ENCODE measurements at places on chromosomes 6 and 20.

DNA sequence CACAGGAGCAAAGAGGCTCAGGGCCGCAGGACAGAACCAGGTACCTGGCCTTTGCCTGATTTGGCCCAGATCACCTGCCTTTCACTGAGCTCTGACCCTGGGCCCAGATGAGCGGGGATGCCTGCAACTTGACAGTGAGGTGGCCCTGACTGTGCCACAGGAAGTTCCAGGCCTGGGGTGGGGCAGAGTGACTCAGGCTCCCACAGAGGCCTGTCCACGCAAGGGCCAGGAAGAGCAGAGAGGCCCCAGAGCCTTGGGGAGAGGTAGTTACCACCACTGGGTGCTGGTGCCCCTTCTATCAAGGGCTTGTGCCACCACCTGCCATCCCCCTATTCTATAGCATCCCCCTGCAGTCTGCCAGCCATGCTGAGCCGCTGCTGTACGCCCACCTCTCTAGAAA lies 4.1 kb upstream of the NOL4L start:
- no peak for DNase-seq

GRCh38 chr6:127191716-127192115 lies 73.2 kb downstream of the RSPO3 start:
- no peak for DNase-seq

GRCh38 chr20:56229812-56230211 lies 18.7 kb upstream of the MC3R start:
- DNase-seq: no peak

DNA sequence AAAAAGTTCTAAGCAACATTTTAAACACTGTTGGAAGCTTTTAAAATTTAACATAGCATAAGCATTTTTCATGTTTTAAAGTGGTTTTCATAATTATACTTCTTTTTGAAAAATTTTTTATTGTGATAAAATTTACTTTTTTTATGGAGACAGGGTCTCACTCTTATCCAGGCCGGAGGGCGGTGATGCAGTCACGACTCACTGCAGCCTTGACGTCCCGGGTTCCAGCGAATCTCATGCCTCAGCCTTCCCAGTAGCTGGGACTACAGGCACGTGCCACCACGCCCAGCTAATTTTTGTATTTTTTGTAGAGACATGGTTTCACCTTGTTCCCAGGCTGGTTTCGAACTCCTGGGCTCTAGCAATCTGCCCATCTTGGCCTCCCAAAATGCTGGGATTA lies 46.1 kb upstream of the TULP4 start:
- no peak for DNase-seq

- no peak for DNase-seq
Observed at GRCh38 chr6:83467620-83468036, 36.8 kb upstream of the ME1 start.

DNA sequence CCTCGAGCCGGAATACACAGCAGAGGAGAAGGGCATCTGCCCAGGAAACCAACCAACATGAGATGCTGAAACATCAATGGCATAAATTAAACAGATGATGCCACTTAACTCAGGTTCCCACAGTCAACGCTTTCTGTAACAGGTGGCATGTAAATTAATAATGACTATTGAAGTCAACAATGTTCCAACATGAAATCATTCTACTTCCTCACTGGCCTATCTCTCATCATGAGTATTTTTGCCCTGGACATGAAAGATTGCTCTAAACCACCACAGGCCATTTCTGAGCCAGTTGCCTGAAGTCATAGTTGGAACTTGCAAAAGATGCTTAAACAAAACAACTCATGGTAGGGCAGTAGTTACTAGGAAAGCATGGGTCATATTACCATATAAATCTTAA lies 397.9 kb upstream of the JARID2 start:
- peak; percentile 52 for DNase-seq

DNA sequence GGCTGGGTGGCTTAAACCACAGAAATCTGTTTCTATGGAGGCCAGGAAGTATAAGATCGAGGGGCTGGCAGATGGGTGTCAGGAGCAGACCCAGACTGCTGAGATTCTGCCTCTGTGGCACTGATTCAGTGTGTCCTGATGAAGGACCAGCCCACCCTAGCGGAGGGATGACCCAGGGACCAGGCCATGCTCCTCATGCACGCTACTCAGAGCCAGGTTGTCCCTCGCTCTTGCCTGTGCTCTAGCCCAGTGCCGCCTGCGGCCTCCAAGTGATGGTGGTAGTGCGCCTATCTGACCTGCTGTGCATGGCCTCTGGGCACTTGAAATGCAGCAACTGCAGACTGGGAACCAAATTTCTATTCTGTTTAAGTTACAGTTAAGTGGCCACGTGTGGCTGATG lies 13.1 kb upstream of the APMAP start:
- no peak for DNase-seq

DNA sequence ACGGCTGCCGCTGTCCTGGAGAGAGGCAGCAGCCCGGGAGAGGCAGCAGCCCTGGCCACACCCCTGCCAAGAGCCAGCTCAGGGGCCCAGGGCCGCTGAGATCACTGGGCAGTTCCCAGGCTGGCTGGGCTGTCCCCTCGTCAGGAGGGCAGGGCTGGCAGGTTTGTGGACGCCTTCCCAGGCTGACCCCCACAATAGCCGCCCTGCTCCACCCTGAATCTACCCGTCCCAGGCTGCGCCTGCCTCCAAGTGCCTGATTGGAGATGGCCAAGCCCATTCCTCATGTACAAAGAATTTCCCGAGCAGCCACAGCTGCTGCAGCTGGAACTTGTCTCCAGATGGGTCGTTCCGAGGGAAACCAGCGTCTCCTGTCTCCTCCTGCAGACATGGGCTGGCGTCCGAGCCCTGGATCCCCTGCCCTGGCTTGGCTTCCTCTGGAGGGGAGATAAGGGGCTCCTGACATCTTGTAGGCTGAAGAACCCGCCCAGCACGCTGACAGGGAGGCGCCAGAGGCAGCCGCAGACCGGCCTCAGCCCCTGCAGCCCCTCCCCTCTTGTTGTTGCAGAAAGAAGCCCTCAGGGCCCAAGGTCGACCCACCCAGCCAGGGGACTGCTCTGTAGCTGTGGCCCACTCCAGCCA lies 9.4 kb upstream of the GATA5 start:
- no peak for DNase-seq

DNA sequence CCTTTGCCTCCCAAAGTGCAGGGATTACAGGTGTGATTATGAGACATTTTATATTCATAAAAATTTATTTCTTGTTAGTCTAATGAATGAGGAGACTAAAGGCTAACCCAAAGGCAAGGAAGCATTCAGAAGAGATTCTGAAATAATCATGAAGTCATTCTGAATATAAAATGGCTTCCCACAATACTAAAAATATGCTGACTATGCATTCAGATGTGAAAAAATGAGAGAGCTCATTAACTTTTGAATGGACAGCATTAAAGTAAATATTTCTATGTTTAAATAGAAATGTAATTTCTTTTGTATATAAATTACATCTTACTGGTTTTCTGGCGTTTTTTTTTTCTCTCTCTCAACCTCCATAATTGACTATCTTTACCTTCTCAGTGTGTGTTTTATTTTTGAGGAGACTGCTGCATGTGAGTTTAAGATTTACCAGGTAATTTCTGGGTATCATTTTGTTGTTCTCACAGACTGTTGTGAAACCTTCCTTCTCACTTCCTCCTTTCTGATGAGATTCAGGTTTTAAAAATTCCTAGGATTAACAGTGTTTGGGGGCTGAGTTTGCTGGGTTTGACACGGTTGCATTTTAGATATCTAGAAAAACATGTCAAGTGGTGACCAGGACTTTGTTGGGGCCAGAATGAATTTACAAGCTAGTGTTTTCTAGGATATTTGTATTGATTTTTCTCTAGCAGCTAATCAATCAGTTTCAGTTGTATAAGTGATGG lies 316.6 kb downstream of the CDKAL1 start:
- no peak for DNase-seq
